GF-D8 (cell line): ENCODE measurements at places on chromosomes 3 and 15.

GRCh38 chr3:124492824-124493223, 237.4 kb upstream of the UMPS start:
- no peak for DNase-seq

GRCh38 chr3:37295925-37296324, 121.5 kb upstream of the LRRFIP2 start:
- DNase-seq: peak; percentile 60

DNA sequence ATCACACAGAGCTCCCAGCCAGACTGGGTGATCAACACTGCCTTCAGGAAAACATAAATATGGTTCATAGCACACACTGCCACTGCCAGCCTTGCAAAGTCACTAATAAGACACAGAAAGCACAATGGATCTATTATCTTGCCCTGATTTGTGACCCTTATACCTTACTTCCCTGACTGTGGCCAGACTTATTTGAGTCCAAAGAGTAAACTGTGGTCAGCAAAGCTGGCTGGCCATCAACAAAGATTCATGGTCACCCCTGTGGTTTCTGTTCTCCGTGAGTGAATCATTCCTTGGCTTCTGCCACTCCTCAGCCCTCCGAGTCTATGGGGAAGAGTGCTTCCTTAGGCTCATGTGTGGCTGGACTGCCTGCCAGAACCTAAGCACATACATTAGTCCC, 437.7 kb downstream of the RAP2B start:
- DNase-seq: no peak

GRCh38 chr3:127405010-127405598, 117.3 kb upstream of the PRR20G start:
- no peak for DNase-seq

DNA sequence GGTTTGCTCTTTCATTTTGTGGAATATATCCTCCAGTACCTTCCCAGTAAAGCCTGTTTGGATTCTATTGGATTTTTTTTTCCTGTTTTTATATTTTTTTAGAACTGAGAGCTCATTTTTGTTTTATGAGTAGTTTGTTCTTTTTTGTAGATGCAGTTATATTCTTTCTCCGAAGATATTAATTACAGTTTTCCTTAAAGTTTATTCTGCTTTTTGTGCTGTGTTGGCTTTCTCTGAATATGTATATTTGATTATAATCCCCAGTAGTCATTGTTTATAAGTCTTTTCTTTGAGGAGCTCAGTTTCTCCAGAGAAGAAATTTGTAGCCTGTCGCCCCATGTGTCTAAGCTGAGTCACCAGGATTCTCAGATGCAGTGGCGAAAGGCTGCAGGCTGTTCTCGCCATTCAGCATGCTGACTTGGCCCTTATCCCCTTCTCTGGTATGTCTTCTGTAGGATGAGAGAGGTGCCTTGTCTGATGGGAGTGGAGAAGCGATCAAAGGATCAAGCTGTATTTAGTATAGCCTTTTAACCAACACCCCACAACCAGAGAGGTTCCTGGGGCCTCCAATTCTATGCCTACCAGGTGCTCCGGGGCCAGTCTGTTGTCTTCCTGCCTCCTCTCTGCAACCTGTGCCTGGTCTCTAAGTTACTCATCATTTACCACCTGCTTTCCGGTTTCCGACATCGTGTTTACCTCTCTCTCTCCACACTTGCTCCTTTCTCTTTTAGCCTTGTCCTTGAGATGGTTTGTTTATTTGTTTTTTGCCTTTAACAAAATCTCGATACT, 31.7 kb upstream of the MFSD1 start:
- no peak for DNase-seq

DNA sequence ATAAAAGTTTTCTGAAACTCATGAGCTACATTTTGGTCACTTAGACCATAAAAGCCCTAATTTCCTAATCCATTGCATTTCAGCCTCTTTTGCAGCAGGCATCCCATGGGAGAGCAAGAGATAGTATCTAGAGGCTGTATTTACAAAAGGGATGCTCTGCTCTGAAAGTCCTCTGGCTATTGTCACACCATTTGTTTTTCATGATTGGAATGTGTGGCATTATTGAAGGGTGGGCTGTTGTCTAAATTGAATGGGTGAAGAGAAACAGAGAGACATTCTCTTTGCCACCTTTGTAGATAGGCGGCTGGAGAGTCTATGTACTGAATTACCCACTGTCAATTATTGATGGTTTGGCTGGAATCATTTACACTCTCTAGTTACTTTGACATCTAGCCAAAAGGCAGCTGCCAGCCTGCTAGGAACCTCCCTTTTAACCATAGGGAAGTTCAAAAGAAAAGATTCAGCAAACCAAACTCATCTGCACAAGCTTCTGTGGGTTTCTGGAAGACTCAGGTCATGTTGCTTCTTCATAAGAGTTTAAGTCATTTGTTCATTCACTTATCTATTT, 89.8 kb upstream of the RARB start:
- no peak for DNase-seq

DNA sequence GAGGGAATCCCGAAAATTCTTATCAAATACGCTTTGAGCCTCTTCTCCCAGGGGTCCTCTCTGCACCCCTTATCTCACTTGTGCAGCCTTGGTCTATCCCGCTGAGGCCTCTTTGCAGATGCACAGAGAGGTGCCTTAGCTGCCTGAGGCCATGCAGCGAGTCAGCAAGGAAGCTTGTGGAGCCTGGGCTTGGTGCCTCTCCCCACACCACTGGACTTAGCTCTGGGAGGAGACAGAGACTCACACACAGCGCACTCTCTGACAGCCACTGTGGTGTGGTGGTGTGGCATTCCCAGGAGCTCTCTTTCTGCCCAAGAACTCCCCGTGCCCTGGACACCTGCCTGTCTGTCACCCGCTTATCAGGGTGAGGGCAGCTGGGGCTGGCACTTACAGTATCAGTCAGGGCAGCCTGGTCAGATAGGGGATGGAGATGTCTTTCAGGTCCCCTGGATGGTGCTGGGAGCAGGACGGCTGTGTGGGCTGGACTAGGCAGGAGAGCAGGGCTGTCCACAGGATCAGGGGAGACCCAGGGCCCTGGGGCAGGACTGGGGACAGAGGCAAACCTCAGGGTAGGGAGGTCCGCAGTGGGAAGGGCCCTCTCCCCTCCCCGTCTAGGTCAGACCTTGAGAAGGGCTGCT, 10.2 kb upstream of the LINGO1 start:
- no peak for DNase-seq

- no peak for DNase-seq
These were observed 220.9 kb downstream of the ITPR1 start for GRCh38 chr3:4714045-4714444.

DNA sequence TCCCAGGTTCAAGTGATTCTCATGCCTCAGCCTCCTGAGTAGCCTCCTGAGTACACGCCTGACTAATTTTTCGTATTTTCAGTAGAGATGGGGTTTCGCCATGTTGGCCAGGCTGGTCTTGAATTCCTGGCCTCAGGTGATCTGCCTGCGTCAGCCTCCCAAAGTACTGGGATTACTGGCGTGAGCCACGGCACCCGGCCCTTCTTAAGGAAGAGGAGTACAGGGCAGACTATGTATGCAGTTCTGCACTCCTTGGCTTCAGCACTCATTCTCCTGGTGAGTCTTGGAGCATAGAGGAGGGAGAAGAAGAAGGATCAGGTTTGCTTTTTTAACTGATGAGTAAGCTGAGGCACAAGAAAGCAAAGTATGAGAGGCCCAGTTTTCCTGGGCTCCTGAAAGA, 99.8 kb upstream of the HACD2 start:
- no peak for DNase-seq

- no peak for DNase-seq
These were observed 323.4 kb downstream of the PTPRG start for GRCh38 chr3:61884794-61885193.

- DNase-seq: peak; percentile 41
These were observed 263.5 kb upstream of the NR2F2 start for GRCh38 chr15:96066852-96067495.

DNA sequence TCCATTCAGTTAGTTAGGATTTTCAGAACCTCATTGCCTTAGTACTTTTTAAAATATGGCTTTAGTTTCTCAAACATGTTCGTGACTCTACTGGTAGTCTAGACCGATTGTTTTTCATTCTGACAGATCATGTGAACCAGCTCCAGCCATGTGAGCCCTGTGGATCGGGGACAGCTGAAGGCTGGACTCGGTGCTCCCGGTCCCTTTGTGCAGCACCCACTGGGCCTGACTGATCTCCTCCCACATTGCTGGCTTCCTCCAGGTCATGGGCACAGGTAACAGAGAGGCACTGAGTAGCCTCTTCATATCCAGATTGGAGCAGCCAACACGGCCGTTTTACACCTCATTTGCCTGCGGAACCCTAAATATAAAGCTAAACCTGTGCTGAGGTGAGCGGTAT, 30.5 kb downstream of the NIPA2 start:
- no peak for DNase-seq

DNA sequence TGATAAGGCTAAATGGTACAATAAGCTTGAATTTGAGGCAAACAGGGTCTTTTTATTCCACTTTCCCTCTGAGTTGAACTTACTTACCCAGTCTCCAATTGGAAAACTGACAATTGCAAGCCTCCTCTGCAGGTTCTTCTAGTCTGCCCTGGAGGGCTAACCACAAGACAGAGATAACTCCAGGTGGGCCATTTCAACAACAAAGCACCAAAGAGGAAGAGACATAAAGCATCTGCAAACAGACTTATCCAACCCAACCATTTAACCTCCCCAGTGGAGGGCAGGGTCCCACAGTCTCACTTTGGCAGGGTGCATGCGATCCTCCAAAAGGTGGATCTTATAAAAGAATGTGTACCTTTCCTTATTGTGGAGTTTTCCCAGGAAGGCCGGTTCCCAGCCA, 525.8 kb downstream of the DIPK2A start:
- no peak for DNase-seq

GRCh38 chr3:176661432-176661964, 535.8 kb downstream of the TBL1XR1 start:
- no peak for DNase-seq

GRCh38 chr15:55221090-55222011, 24.6 kb upstream of the RSL24D1 start:
- DNase-seq: peak; percentile 92

DNA sequence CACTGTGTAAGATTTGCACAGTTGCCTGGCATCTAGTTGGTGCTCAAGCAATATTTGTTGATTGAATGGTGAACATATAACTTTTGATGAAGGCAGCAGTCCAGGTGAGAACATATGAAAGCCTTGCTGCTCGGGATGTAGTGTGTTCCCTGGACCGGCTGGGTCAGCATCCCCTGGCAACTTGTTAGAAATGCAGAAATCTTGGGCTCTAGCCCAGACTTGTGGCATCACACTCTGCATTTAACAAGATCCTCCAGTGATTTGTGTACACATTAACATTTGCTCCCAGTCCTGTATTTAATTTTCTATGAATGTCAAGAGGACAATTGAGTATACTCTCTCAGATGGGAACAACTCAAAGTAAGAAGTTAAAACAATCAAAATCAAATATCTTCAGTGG, 69.0 kb upstream of the SAMMSON start:
- no peak for DNase-seq

DNA sequence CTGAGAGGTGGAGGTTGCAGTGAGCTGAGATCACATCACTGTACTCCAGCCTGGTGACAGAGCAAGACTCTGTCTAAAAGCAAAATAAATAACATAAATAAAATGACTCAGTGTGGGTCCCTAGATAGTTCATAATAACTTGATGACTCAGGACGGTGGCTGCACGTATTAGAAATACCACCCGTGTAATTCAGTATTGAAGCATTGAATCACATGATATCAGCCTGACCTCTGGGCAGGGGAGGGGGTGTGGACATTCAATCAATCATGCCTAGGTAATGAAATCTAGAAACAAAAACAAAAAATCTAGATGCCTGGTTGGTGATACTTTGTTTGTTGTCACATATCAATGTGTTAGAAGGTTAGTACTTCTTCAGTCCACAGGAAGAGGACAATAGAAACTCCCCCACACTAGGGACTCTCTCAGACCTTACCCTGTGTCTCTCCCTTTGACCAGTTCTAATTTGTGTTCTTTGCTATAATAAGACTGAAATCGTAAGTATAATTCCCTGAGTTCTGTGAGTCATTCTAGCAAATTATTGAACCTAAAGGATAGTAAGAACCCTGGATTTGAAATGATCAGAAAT, 177.3 kb downstream of the GAP43 start:
- no peak for DNase-seq

DNA sequence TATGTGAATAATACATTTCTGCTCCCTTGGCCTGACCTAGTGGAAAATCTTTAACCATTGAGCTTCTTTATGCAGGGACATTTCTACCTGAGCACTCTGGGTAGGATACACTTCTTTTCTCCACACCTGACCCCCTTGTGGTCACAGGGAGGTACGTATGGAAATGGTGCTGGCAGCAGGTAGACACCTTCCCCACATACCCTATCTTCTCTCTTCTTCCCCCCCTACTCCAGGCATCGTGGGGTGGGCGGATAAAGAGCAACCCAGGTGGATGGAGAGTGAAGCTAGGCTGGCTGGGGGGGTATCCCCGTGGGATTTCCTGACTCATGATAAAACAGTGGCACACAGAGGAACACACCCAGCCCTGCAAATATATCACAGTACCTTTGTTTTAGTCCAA, 312.1 kb downstream of the ARRDC4 start:
- no peak for DNase-seq

DNA sequence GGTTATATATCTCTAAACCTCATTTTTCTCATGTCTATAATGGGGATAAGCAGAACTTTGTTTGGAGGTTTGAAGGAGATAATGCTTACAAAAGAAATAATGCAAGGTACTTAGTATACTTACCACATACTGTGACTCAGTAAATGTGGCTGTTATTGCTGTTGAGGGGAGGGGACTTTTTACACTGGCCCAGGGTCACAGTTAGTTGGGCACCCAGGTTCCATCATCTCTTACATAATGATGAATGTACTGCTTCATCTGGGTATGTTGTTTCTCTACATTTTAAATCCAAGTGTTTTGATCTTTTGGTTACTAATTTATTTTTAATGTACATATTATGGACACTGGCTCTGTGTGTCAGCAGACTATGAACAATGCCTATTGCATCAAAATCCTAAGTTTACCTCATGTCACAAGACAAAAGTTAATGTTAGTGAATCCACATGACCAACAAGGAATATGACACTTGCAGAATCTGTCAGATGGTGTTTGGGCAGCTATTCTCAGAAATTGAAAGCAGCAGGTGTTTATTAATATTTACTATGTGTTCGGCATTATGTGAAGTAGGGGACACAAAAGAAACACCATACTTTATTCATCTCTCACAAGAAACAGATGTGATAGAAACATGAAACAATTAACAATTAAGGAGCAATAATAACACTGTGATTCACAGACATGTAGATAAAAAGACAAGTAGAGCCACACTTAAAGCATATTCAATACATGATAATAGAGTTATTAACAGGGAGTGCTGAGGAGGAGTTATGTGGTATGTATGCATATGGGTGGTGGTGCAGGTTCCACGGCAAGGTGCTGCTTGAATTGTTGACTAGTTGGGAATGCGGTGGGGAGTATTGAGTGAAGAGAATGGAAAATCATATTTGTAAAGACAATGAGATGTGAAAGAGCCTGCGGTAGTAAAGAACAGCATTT, 109.7 kb downstream of the GALK2 start:
- DNase-seq: no peak

- DNase-seq: no peak
These were observed 251.4 kb downstream of the NR1D2 start for GRCh38 chr3:24196526-24196925.

- no peak for DNase-seq
These were observed 427.4 kb downstream of the LPP start for GRCh38 chr3:188581365-188581764.
